ENCODE measurements at places on chromosomes 11 and 22.

DNA sequence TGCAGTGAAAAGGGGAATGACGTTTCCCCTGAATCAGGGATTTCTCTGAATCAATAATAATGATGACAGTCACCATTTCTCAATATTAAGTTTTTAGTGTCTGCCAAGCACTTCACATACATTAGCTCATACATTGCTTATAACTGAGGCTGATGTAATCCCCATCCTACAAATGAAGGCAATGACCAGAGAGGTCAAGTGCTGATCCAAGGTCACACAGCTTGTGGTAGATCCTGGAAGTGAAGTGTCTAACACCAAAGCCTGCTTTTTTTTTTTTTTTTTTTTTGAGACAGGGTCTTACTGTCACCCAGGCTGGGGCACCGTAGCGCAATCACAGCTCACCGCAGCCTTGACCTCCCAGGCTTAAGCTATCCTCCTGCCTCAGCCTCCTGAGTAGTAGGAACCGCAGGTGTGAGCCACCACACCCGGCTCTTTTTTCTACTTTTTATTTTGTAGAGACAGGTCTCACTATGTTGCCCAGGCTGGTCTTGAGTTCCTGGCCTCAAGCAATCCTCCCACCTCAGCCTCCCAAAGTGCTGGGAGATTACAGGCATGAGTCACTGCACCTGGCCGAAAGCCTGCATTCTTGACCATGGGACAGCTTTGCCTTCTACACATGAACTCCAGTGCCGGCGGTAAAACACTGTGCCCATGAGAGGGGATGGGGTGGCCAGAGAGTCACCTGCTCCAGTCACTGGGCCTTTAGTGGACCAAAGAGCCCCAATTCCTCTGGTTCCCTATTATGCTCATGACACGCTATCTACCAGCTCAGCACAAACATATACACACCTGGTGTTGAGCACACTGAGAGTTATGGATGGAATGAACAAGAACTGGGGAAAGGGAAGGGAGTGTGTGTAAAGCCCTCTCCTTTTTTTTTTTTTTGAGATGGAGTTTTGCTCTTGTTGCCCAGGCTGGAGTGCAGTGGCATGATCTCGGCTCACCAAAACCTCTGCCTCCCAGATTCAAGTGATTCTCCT lies 17.4 kb downstream of the ARHGAP1 start:
- no peak for DNase-seq

GRCh38 chr11:119532551-119532950 lies 109.6 kb upstream of the THY1 start:
- no peak for DNase-seq

- DNase-seq = no peak
Measured at GRCh38 chr11:66768088-66768521, 39.1 kb upstream of the SPTBN2 start.

- no peak for DNase-seq
Measured at GRCh38 chr22:49827853-49828598, at the start of gene BRD1. Gene BRD1, minus strand, starts transcription at chr22:49827873. Its CDS starts 3,556 bp downstream, at chr22:49824317.

DNA sequence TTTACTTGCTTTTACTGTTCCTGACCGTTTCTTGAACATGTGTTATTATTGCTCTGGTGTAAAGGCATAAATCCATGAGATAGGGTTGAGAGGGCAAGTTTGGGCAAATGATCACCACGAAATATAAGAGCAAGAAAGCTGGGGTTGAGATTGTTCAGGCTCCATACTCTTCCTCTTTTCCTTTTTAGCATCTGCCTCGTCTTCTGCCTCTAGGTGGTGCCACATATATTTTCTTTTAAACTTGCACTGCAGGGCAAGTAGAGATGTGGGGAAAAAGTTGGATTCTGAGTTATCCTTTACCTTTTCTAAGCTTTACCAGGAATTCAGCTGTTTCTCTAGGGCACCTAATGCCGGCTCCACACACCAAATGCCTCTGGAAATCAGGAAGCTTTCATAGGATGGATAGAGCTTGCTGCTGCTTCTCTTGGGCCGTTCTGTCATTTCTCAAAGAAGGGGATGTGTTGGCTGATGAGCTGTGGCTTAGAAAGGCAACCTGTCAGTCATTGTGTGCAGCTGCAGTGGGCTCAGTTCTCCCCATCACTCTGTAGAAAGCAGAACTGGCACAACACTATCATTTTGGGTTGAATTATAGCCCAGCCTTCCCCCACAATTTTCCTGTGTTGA lies 98.2 kb downstream of the LDLRAD3 start:
- no peak for DNase-seq

- DNase-seq = no peak
Measured at GRCh38 chr11:112884012-112884767, 77.0 kb upstream of the NCAM1 start.

- DNase-seq = no peak
Measured at GRCh38 chr22:47417699-47418098, 655.2 kb downstream of the TBC1D22A start.

GRCh38 chr11:19844806-19845205 lies 132.2 kb downstream of the NAV2 start:
- no peak for DNase-seq

DNA sequence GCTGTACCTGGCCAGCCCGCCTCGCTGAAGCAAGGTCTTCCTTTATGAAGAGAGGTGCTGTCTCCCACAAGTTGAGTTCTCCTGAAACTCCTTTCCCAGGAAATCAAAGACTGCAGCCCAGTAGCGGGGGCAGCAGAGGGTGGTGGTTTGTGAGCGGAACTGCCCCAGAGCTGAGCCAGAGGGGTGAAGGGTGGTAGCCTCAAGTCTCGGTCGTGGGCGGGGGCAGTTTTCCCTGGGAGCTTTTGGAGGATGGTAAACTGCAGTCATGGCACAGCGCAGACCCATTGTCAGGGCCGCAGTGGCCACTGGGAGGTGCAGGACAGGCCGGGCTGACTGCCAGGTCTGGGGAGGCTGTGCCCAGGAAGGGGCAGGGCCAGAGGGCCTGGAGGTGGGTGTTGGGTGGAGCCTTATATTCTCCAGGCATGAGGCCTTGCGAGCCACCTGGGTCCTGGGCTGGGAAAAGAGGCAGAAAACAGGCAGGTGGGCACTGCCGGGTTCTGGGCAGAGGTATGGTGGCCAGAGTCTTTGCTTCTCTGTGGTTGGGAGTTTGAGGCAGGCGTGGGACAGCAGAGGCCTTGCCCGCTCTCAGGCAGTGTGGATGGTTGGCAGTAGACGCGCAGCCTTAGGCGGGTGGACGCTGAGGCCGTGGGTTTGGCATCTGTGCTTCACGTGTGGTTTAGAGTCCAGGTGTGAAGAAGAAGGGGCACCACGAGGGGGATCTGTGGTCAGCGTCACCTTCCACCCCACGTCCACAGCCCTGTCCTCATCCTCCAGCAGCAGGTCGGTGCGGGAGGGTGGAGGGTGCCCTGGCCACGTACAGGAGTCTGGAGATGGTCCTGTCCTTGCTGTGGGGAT lies 1176.4 kb downstream of the BRD1 start:
- DNase-seq = no peak

GRCh38 chr11:84714316-84714780 lies 912.8 kb downstream of the DLG2 start:
- no peak for DNase-seq

DNA sequence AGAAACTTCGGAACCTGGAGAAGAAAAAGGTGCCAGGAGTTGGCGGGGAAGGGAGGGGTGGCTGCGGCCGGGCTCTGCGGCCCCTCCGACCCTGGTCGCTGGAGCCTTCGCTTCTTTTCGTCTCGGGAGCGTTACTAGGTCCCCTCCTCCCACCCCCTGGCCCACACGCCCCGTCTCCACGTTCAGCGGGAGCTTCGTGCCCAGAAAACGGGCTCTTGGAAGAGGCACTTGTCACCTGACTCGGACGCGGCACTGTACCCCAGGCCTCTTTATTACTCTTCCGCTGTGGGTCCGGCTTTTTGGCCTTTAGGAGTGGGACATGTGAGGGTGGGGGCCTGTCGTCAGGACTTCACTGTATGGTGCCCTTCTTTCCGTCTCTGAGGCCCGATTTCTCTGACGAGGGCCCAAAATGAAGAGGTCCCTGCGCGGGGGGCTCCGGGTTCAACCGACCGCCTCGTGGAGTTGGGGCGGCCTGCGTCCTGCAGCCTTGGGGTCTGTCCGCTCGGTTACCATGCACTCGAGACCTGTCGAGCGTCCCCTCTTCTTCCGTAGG lies 1.2 kb downstream of the CAPRIN1 start:
- DNase-seq = no peak
